ENCODE measurements at places on chromosomes 1 and 21.

DNA sequence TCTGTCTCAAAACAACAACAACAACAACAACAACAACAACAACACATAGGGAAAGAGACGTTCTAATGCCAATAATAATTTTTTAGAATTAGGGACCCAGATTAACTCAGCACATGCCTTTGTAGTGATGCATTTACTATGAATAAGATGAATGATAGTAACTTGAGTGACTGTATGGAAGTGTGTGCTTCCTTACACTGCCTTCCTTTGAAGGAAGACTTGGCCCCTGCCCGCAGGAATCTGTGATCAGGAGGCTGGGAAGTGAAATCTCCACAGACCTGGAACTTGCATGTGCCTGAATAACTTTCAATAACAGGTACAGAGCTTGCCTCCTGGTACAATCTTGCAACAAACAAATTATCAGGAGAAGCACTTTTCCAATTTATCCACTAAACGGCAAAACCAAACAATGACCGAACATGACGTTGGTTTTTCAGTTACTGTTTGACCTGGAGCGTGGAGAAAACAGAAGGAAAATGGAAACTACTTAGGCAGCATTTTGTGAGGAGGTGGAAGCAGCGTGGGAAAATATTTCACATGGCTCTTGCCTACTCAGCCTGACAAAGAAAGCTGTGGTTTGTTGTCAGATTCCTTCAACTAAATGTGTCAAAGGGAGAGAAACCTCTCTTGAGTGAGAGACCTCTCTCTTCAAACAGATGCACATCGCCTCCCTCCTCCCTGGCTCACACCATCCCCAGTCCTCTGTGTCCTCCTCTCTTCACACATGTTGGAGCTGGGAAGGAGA is 10.1 kb upstream of the ABCA4 start:
- no peak for DNase-seq

DNA sequence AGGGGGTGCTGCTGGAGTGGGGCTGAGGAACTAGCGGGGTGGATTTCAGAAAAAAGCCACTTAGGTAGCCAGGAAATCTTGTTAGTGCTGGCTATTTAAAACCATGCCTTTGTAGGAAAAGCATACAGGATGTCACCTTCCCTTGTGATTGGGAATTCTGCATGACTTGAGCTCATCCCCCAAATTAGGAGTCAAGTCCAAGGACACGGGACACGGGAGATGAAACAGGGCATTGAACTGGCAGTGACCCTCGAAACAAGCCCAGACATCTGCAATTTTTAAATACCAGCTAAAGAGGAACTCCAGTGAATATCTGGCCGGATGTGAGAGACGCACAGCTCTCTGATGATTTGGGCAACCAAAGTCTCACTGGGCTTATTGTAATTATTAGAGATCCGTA is 32.8 kb downstream of the C2CD2 start:
- DNase-seq = no peak

DNA sequence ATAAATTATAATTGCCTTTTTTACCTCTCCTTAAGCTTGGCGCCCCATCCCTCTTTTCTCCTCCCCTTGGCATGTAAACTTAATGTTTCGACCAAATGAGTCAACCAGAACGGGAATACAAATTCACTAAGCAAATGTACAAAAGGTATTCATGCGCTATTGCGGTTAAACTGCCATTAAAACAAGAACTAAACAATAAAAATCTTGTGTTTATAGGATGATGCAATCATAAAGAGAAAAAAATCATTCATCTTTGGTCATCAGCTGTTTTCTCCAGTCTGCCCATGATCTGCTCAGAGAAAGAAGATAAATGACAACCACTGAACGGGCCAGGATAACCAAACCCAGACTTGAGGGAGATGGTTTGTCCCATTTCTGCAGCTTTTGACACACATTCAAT is 534.2 kb upstream of the PLXNA2 start:
- no peak for DNase-seq

DNA sequence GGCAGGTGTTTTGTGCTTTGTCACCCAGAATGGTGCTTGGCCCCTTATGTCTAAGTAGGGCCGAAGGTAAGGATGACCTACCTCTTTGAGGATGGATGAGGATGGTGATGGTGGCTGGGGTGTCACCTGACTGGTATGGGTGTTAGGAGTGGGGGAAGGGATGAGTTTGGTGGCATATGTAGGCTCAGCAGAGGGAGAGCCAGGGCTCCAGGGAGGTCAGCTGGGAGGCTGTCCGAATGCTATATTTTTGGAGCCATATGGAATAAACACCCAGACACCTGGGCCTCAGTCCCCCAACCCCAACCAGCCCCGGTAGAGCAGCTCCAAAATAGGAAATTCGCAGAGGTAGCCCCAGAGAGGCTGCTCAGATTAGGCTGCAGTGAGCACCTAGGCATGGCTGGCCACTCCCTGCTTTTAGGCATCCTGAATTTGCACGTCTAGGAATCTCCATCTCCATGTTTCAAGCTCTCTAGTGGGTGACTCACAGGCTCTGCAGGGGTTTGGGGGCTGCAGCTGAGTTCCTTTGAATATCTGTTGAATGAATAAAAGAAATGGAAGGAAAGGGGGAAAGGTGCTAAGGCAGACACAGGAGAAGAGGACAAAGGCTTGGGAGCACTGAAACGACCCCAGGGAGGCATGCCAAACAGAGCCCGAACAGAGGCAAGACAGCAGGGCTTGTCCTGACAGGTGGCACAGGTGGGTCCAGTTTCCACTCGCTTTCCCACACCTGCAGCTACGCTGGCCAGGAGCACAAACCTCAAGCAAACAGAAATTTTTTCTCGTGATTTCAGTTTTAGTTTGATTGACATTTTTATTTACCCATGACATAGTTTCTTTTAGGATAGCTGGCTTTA is 135.3 kb upstream of the EDN2 start:
- no peak for DNase-seq

DNA sequence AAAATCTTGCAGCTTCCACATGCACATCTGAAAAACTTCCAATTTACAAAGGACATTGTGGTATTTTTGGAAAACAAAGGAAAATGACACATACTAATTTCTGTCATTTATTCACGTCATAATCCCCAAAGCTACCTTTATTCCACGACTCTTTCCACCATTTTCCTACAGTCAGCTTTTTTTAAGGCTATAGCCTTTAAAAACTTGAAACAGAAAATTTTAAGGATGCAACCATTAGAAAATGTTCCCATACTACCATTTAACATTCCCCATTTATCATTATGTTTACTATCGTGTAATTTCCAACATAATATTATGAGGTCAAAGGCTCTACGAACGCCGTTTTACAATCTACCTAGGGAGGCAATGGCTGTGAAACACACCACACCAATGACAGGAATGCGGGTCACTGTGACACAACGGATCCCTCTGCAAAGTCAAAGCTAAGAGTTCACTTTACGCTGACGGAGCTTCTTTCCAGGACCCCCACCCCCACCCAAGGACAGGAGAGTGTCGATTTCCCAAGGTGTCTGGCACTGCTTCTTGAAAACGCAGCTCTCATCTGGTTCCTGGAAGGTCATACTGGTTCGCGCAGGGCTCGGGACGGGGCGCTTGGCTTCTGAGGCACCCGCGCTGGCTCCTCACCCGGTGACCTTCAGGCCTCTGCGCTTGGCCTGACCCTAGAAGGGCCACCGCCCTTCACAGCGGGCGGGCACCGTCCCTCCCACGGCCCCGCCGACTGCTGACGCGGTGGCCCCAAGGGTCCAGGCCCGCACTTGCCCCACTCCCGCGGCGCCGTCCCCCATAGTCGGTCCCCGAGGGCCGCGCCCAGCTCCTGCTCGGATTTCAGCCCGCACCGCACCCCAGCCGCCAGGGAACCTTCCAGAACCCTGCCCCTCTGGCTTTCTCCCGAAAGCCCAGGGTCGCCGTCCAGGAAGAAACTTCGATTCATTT is 50.5 kb upstream of the ATF3 start:
- peak; percentile 72 for DNase-seq

DNA sequence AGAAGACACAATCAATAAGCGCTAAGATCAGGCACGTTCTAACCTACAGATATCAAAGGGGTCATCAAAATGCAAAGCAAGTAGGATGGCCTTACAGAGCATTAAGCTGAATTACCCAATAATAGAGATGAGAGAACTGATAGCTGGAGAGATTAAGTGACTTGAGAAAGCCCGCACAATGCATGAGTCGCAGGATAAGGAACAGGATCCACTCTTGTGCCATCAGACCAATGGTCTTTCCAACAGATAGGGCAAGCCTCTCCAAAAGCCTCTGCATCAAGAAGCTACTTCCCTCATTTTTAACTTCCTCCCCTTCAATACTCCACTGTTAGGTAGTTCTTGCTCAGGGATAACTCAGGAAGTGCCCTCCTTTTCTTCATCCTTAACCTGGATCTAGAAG is 2.6 kb downstream of the CHML start:
- no peak for DNase-seq

DNA sequence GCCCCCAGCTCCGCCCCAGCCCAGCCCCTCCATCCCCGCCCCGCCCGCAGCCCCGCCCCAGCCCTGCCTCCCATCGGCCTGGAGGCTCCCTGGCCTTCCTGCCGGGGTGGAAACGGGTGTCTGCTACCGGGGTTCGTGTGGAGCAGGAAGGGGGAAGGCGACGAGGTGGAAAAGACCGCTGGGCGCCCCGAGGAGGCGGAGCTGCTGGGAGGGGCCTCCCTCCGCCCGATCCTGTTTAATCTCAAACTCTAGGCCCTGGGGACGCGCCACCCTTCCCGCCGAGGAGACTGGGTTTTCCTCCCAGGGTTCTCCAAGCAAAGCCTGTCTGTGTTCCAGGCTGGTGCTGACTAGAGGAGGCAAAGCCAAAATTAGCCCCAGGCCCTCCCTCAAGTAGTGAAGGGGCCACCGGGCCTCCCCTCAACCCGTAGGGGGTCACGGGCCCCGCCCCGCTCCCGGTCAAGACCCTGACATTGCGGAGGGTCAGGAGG is 16.2 kb upstream of the TTLL10 start:
- DNase-seq = peak; percentile 96

DNA sequence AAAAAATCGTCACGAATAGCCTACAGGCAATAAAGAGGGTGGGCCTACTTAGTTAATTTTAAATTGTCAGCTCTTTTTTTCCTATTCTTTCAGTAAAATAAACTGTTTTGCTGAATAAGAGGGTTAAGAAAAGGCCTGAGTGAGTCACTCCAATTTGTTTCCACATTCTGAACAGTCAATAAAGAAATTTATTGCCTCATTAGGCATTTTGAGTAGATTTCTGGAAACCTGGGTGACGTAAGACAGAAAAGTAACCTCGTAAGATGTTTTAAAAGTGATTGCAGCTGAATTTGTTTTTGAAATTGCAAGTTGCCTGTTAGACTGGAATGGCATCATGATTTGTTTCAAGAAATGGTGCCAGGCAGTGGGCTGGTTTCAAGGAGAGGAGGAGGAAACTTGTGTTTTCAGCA is 439.3 kb downstream of the USP25 start:
- peak; percentile 23 for DNase-seq

- DNase-seq = no peak
Measured at GRCh38 chr1:35437200-35437599, 120.0 kb downstream of the KIAA0319L start.

DNA sequence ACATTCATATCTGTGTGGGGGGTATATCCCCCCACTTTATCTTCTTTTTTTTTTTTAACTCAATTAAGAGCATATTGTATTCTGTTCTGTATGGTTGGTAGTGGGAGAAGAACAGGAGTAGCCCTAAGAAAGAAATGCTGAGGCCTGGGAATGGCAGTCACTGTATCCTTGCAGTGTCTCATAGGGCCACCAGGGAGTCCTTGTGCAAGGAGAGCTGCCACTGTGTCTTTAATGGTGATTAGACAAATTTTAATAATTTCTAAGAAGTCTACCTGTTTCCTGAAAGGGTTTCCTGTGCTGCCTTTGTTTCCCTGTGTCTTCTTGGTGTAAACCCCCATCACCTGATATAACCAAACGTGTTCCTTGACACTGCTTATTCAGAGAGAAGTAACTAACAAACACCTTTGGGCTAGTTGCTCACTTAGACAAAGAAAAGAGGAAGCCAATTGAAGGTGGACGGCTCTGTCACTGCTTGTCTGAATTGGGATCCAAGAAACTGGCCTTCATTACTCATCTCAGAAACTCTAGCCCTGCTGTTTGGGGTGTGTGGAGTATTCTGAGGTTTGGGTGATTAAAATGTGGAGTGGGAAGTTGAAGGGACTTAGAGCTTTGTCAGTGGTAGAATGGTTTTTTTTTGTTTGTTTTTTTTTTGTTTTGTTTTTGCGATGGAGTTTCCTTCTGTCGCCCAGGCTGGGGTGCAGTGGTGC is 15.2 kb downstream of the GIPC2 start:
- DNase-seq = no peak

GRCh38 chr1:180720753-180721152 is 88.9 kb downstream of the XPR1 start:
- DNase-seq = no peak

GRCh38 chr1:101237229-101237837 is 514 bp downstream of the S1PR1 start:
- peak; percentile 41 for DNase-seq

Measured in AG20443 (cell line).